Keratinocyte (primary cell): ENCODE measurements at places on chromosomes 7 and 10. TPM values are rescaled to one million over a fixed set of nuclear protein-coding genes. Genes with fewer than 3 reads are reported as not detected.

DNA sequence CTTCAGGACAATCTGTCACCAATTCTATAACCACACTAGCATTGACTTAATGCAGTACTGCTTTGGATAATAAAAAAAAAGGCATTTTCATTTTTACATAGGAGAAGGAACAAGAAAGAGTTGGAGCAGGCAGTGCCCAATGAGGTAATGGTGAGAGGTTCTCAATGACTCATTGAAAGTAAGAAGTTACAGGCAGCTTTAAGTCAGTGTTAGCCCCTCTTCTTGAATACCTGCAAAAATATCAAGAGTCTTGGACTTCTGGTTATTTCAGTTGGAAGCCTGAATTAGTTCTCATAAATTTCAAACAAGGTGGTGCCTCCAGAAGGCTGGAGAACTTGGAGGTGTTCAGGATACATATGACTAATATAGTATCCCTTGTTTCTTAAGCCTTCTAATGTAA, 422.5 kb downstream of the HTR7 start:
- H3K4me3 ChIP-seq: no peak overlapping the region
- H3K36me3 ChIP-seq: no peaks in the 10 kb centered on the region
- peaks cover 2% of the 10 kb centered on the region for H3K4me1 ChIP-seq

DNA sequence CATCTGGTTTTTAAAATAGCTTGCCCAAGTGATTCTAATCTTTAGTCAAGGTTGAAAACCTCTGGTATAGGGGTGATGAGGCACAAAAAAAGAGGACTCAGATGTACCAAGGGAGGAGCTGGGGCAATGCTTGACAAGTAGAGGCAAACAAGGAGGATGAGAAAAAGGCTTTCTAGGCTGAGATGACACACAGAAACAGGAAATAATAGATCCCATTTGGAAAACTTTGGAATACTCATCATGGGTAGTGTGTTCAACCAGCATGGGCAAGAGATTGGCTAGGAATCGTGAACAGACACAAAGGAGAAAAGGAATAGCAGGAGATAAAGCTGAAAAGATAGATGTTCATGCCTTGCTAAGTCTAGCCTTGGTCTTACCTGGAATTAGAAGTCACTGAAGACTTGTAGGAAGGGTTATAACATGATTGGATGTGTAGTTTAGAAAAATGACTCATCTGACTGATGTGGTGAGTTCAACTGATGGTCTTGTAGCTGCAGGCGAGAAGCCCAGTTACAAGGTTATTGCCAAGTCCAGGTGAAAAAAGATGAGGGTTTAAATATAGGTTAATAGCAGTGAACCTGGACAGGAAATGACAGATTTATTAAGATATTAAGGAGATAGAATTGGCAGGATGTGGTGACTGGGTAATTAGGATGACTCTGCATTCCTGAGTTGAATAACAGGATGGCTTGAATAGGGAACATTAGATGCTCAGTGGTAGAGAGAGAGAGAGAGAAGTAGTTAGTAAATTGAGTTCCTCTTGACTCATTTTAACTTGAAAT, 214.0 kb upstream of the LRGUK start:
- H3K4me1 ChIP-seq: peaks cover 32% of the 10 kb centered on the region
- no peaks in the 10 kb centered on the region for H3K27me3 ChIP-seq
- H3K36me3 ChIP-seq: no peaks in the 10 kb centered on the region
- DNase-seq: peak; percentile 91
- H3K27ac ChIP-seq: peak overlapping the region; percentile 34

ING3 gene
- 4.4 to 9.0 TPM (median 7.4 TPM) in 3 replicates for polyA plus RNA-seq

DNA sequence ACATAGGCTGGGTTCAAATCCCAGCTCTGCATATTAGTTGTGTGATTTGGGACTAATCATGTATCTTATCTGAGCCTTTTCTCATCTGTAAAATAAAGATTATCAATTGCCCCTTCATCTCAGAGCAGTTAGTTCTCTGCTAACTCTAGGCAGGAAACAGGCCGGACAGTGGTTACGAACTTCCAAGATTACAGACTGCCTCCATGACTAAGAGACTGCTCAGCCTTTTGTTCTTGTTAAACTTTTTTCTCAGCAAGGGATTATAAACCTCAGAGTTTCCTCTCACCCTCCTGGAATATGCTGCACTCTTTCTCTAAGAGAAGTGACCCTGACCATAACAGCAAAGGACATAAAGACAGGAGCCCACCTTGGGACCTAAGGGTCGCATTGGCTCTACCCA, 52.5 kb upstream of the NFKB2 start:
- DNase-seq: peak; percentile 19
- H3K27me3 ChIP-seq: no peaks in the 10 kb centered on the region
- no peak overlapping the region for H3K4me3 ChIP-seq
- H3K36me3 ChIP-seq: peaks cover 10% of the 10 kb centered on the region
- H3K27ac ChIP-seq: peak overlapping the region; percentile 76

SEMA3E gene
- polyA plus RNA-seq: 0.15 to 0.91 TPM (median 0.21 TPM) in 3 replicates

GRCh38 chr7:142345811-142346210, 88.0 kb upstream of the PRSS58 start:
- DNase-seq: no peak
- no peak overlapping the region for H3K27ac ChIP-seq
- peaks cover 12% of the 10 kb centered on the region for H3K4me1 ChIP-seq
- H3K36me3 ChIP-seq: no peaks in the 10 kb centered on the region

TBATA gene
- not detected in 3 replicates for polyA plus RNA-seq

DNA sequence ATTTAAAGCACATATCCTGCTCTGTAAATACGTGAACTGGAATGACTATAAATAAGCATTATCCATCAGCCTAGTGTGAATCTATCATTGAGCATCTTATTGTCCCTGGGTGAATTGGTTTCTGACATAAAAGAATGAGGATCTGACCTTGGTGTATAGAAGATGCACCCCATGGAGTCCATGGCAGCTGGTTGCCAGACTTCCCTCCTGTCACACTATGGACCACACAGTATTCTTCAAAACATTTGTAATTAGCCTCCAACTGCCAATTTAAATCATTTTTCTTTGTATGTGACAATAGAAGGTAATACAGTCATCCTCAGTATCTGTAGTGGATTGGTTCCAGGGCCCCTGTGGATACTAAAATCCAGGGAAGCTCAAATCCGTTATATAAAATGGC, 238.1 kb upstream of the ZWINT start:
- H3K4me1 ChIP-seq: no peaks in the 10 kb centered on the region
- no peaks in the 10 kb centered on the region for H3K36me3 ChIP-seq
- no peak overlapping the region for H3K27ac ChIP-seq
- no peaks in the 10 kb centered on the region for H3K27me3 ChIP-seq
- no peak overlapping the region for H3K4me3 ChIP-seq
- DNase-seq: no peak

DNA sequence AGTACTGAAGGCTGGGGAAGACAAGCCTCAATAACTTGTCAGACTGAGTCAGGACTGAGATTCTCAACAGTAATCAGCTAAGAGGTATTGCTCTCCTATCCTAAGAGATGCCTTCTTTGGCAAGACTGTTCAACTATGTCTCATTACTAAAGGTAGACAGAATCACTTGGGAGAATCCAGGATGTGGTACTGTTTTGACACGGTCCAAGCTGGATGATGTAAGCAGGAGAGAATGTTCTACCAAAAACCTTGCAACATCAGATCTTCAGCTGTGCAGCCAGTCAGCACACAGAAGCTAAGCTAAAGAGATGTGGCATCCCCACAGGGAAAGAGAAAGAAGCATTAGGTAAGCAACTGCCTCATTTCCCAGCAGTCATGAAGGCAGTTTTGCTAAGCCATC, 391.4 kb downstream of the NRG3 start:
- H3K27ac ChIP-seq: no peak overlapping the region
- no peaks in the 10 kb centered on the region for H3K4me1 ChIP-seq
- H3K4me3 ChIP-seq: no peak overlapping the region
- H3K36me3 ChIP-seq: no peaks in the 10 kb centered on the region
- DNase-seq: no peak

OR6V1 gene
- polyA plus RNA-seq: not detected in 3 replicates

DNA sequence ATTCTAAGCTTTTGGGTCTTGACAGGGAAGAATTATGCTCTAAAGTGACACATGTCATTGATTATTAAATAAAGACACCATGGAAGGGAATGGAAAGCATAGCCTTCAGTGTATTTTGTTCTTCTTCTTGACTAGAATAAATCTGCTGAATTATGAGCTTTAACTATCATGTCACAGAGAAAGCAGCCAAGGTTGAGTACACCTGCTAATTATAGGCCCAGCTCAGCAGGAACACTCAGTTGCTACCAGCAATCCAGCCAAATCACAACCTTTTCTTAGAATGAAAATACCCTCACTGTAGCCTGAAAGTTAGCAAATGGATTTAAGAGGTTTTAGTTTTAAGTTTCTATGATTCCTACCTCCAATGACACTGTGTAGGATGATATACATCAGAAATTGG, 225.3 kb upstream of the RHOBTB1 start:
- H3K27ac ChIP-seq: no peak overlapping the region
- H3K36me3 ChIP-seq: no peaks in the 10 kb centered on the region
- no peak for DNase-seq
- H3K4me3 ChIP-seq: no peak overlapping the region

GRCh38 chr7:57344957-57345356, 105.0 kb upstream of the ZNF716 start:
- H3K4me1 ChIP-seq: no peaks in the 10 kb centered on the region
- no peaks in the 10 kb centered on the region for H3K27me3 ChIP-seq
- no peak for DNase-seq
- no peak overlapping the region for H3K27ac ChIP-seq
- no peak overlapping the region for H3K4me3 ChIP-seq

GRCh38 chr10:95295031-95295755, 4.4 kb upstream of the PDLIM1 start:
- peak overlapping the region; percentile 86 for H3K27ac ChIP-seq
- H3K4me1 ChIP-seq: peaks cover 15% of the 10 kb centered on the region
- no peaks in the 10 kb centered on the region for H3K36me3 ChIP-seq
- H3K27me3 ChIP-seq: no peaks in the 10 kb centered on the region
- peak overlapping the region; percentile 21 for H3K4me3 ChIP-seq

DNA sequence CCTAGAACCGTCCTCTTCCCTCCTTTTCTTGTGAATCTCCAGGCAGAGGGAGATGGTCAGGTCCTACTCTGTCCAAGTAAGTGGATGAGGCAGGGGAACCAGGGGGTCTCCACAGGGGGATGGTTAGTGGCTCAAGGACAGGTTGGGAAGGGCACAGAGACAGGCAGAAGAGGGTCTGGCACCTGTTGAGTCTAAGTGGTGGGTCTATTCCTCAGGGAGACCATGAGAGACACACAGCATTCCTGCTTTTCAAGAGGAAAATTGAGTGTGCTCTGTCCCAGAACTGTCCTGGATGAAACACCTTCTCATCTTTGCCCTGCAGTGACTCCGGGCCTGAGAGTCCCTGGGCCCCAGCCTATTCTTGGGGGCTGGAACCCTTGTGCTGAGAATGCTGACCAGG, 184.8 kb upstream of the GALNT17 start:
- no peak for DNase-seq
- no peaks in the 10 kb centered on the region for H3K4me1 ChIP-seq
- H3K27ac ChIP-seq: no peak overlapping the region
- H3K4me3 ChIP-seq: no peak overlapping the region
- no peaks in the 10 kb centered on the region for H3K27me3 ChIP-seq

TLX1 gene
- not detected in 3 replicates for polyA plus RNA-seq

DNA sequence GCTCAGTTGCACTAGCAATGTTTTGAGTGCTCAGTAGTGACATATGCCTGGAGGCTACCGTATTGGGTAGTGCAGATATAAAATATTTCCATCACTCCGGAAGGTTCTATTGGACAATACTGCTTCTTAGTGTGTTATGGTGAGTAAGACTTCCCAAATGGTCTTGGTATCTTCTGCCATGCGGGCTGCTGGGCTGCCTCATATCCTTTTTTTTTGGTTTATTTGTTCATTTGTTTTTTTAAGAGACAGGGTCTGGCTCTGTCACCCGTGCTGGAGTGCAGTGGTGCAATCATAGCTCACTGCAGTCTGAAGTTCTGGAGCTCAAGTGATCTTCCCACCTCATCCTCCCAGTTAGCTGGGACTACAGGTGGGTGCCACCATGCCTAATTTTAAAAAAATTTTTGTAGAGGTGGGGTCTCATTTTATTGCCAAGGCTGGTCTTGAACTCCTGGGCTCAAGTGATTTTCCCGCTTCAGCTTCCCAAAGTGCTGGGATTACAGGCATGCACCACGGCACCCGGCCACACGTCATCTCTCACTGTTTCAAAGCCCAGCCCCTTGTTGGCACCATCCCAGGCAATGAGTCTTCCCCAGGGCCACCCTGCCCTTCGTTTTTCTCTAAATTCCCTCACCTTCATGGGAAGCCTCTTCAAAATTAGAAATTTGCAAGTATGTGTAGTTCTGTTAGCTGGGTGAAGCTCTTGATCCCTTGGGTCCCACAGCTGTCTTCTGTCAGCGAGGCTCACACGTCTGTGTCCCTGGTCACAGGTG, 111.0 kb upstream of the KLF14 start:
- H3K4me1 ChIP-seq: peaks cover 34% of the 10 kb centered on the region
- peak overlapping the region; percentile 95 for H3K27ac ChIP-seq
- H3K4me3 ChIP-seq: peak overlapping the region; percentile 38
- H3K36me3 ChIP-seq: no peaks in the 10 kb centered on the region

DNA sequence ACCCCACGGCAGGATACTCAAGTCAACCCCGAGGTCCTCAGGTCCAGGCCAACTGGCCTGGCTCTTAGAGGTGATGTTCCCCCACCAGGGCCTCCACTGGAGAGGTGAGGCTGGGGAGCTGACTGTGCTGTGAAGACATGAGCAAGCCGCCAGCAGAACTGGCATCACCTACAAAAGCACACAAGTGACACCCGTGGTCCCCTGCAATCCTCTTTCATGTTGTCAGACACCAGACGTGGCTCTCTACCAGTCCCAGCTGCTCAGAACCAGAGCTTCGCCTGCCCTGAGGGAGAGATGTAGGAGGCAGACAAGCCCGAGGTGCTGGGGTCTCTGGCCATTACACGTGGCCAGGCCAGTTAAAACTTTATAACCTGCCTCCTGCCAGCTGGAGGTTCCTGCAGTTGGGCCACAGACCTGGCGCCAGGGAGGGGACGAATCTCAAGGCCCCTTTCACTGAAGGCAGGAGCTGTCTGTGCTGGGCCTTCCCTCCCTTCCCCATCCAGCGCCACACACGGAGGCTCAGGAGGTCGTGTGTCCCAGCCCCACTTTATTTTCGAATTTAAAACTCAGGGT, 2.2 kb downstream of the COMTD1 start:
- no peak for DNase-seq
- H3K27ac ChIP-seq: peak overlapping the region; percentile 57
- peaks cover 29% of the 10 kb centered on the region for H3K4me1 ChIP-seq

DNA sequence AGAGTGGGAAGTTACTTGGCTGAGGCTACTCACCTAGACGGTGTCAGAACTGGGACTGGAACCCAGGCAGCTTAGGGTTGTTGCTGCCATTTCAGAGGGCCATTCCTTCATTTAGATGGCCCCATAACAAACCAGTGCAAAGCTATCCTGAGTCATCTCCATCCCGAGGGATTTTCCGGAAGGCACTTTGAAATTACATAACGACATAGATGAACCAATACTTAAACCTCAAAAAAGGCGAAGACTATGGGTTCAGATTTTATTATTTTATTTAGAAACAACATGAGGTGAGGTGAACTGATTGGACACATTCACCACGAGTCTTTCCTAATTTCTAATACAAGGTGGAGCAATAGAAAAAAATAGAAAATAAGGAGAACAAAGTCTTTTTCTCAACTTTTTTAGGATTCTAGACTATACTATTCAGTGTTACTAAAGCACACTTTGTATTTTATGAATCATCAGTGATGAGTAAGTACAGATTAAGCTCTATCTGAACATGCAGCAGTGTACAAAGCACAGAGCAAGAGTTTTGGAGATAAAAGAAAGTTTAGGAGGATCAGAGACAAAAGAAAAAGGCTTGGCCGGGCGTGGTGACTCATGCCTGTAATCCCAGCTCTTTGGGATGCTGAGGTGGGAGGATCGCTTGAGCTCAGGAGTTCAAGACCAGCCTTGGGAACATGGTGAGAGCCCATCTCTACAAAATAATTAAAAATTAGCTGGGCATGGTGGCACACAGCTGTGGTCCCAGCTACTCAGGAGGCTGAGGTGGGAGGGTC, 79.5 kb upstream of the SVIL start:
- DNase-seq: peak; percentile 56
- H3K27me3 ChIP-seq: no peaks in the 10 kb centered on the region
- H3K27ac ChIP-seq: peak overlapping the region; percentile 84
- peaks cover 2% of the 10 kb centered on the region for H3K36me3 ChIP-seq
